ENCODE measurements at places on chromosomes 1 and 21. TPM values are rescaled to one million over a fixed set of nuclear protein-coding genes. Genes with fewer than 3 reads are reported as not detected.
A peak's percentile ranks its signal among the peaks of the same experiment; 100 is the strongest.

- peak; percentile 51 for DNase-seq
These were observed at the start of gene TGFB2 for GRCh38 chr1:218344814-218345672. TGFB2 (plus strand) TSS chr1:218345336; CDS start chr1:218346702, 1,366 bp downstream.

RGS8 gene
- polyA plus RNA-seq, result not detected

SOAT1 gene
- polyA plus RNA-seq, result 2.0 TPM

DNA sequence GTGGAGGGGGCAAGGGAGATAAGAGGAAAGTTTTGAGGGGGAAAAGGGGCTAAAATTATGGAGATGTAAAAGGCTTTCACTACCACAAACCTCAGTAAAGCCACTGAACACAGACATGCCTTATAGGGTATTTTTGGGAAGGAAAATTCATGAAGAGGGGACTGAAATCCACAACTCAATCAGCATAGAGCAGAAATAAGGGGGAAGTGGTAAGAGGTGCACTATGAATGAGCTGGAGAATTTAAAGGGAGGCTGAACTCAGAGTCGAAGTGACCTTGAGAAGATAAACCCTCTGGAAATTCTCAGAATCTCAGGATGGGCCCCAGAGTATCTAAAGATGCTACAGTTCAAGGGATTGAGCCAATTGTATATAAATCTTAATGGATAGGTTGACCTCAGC lies 15.3 kb downstream of the RHEX start:
- DNase-seq, result no peak

DNA sequence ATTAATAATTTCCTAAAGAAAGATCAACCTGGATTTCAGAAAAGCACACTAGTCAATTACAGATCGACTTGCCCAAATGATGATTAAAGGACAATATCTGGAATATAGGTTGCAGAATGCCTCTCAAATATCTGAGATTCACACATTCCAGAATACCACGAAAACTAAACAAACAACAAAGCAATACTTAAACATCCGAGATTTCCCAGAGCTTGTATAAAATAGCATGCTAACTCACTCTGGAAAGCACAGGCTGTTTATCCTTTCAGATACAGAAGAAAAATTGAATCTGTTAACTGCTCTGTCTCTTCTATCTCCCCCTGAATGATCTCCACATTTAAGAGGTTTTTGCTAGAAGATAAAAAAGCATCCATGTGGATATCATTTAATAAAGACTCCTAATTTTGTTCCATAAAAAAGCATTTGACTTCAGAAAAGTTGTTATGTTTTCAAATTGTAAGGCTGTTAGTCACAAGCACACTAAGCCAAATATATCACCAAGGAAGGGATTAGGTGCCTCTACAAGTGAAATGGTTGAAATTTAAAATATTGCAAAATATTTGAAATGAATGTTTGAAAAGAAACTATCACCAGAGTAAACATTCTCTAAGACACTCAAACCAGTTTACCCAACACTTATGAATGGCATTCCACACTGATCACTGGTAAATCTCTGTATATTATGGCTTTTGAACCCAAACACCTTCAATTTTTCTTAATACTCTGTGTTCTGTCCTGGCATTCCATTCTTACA lies 865.1 kb upstream of the ADAMTS5 start:
- DNase-seq, result no peak

DNA sequence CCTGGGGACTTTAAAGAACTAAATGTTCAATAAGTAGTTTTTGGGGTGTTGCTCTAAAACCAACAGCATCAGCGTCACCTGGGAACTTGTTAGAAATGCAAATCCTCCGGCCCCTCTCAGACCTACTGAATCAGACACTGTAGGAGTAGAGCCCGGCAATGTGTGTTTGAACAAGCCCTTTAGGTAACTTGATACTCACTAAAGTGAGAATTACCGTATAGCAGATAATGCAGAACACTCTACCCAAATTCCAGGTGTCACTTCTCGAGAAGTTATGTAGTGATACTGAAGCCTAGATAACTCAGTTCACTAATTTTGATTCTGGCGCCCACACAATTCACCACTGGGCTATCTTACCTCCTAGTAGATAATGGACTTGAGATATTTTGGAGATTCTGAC lies 3.7 kb upstream of the DPT start:
- no peak for DNase-seq

GRCh38 chr1:16342331-16343062 lies 9.8 kb downstream of the FBXO42 start:
- no peak for DNase-seq

DNA sequence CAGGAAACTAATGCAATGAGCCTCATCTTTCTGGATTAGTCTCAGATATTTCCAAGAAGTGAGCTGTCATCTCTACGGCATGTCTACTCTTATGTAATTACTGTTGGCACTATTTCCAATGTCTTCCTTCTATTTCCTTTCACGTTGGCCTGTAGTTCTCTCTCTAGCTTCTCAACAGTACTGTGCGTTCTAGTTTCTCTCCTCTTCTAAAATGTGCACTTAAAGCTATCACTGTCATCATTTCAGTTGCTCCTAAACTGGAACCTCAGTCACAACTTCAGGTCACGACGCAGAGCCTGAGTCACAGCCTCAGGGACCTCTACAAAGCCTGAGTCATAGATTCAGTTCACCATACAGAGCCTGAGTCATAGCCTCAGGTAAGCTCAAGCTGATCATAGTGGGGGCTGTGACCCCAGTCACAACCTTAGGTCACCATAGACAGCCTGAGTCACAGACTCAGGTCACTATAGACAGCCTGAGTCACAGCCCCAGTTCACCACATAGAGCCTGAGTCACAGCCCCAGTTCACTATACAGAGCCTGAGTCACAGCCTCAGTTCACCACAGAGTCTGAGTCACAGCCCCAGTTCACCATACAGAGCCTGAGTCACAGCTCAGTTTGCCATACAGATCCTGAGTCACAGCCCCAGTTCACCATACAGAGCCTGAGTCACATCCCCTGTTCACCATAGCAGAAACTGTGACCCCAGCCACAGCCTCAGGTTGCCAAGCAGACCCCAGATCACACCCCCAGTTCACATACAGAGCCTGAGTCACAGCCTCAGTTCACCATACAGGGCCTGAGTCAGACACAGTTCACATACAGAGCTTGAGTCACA lies 13.0 kb downstream of the WNT9A start:
- no peak for DNase-seq

- peak; percentile 39 for DNase-seq
These were observed 1.7 kb upstream of the JUN start for GRCh38 chr1:58785442-58786058.

GRCh38 chr1:172143384-172144055 lies 277.0 kb upstream of the C1orf105 start:
- DNase-seq, result no peak

PHC2 gene
- 79.7 TPM for polyA plus RNA-seq

WNT4 gene
- polyA plus RNA-seq, result 0.04 TPM

- DNase-seq, result no peak
These were observed 12.0 kb downstream of the CLEC20A start for GRCh38 chr1:178484698-178485225.

- DNase-seq, result no peak
These were observed 48.1 kb downstream of the AJAP1 start for GRCh38 chr1:4702464-4702863.

ANGPTL7 gene
- polyA plus RNA-seq, result 0.27 TPM

S100A3 gene
- polyA plus RNA-seq, result 5.2 TPM

DNA sequence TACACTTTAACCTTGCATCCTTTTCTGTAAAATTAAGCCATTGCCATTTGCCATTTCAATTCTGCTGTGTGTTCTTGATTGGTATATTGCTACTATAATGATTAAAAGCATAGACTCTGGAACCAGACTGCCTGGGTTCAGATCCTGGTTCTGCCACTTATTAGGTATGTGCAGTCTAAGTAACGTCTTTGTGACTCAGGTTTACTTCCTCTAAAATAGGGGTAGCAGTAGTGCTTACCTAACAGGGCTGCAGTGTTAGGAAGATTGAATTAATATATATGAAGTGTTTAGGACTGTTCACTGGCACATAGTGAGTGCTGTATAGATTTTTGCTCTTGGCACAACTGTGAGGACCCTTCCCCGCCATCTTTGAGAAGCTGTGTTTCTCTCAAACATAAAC lies 4.4 kb downstream of the CDC42 start:
- DNase-seq, result no peak

DNA sequence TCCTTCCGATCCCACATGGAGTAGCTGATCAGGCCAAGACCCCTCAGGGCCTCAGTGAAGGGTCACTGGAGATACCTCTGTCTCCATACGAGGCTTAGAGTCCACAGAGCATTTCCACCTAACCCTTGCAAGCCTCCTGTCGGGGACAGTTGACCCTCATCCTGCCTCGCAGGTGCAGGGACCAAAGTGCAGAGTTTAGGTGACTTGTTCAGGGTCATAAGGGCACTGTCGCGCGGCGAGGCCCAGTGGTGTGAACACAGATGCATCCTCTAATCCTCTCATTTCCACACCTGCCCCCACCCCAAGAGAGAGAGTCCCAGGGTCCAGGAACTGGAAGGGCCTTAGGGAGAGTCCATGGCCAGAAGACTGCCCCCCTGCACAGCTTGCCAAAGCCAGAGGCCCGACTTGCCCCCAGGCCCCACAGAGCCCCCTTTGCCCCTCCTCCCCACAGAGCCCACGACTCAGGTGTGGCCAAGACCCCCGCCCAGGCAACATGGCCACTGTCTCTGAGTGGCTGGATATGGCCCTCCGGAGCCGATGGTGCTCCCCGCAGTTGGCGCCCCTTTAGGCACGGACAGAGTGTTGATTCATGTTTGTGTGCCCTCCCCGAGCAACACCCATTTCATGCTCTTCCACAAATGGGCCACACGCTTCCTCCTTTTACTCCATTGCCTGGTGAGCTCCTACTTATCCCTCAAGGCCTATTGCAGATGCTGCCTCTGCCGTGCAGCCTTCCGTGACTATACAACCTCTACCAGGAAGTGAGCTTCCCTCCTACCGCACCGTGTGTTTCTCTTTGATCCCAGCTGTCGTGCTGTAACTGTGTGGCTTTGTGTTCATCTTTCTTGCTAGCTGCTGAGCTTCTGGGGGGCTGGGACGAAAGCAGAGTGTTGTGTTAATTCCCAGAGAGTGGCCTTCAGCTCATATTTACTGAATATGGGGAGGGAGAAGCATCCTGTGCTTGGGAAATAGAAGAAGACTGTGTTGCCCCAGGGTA lies 1.7 kb downstream of the TRPM2 start:
- DNase-seq, result no peak

GRCh38 chr1:51927029-51927428 lies 48.5 kb upstream of the NRDC start:
- no peak for DNase-seq

GRCh38 chr1:94527447-94528031 lies 14.0 kb downstream of the F3 start:
- no peak for DNase-seq

DIRAS3 gene
- 10.9 TPM for polyA plus RNA-seq

OR2T29 gene
- not detected for polyA plus RNA-seq

REN gene
- polyA plus RNA-seq, result not detected

ST7L gene
- 6.9 TPM for polyA plus RNA-seq

DNA sequence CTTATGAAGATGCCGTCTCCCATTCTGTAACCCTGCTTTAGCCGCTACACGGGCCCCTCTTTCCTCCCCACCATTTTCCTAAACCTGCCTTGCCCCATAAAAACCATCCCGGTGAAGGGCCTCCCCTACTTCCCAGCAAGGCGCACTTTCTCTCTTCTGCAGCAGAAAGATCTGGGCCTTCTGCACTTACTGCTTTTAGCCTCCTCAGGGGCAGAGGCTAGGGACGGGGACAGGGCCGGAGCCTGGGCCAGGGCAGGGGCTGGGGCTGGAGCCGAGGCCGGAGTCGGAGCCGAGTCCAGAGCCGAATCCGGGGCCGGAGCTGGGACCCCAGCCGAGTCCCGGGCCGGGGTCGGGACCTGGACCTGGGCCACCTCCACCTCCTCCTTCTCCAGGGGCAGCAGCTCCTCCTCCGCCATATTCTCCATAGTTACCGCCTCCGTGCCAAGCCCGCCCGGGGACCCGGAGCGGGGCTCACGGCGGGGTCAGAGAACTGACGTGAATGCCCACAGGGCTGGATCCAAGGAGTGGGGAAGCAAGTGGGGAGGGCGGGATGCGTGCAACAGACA lies 382 bp downstream of the TRMT1L start:
- DNase-seq, result no peak

ILDR2 gene
- polyA plus RNA-seq, result 3.4 TPM

PADI3 gene
- not detected for polyA plus RNA-seq

CDCA8 gene
- 0.30 TPM for polyA plus RNA-seq

DNA sequence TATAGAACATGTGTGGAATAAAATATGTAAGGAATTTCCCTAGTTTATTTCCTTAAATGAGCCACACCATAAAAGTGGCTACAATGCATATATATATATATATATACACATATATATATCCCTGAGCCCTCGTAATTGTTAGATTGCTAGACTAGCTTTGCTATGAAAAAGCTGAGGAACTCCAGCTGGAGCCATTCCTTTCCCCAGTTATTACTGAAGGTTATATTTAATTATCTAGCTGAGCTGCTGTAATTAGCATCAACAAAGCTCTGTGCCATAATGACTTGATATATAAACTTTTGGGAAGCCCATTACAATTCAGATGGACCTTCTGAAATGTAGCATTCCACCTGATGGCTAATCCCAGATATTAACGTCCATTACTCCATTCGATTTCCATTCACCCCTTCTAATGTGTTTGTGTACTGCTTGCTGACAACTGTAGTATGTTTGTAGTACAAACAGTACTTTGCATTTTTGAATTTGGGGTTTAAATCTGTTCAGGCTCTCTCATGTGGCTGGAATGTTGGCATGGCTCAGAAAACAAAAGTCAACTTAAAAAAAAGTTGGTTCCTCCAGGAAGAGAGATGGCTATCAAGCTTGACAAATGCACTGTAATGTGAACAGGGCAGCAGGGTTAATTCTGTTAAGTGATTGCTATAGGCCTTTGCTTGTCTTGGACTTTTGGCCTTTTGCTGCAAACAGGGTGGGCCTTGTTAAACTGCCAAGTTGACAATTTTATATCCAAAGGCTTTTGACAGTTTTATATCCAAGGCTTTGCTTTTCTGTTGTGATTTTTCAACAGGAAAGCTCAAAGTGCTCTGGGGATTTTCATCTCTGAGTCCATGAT lies 170.0 kb downstream of the LTN1 start:
- DNase-seq, result no peak

Data from heart left ventricle (tissue), 16 donors.